Activated CD8-positive, alpha-beta memory T cell treated with anti-CD3 and anti-CD28 coated beads, Interleukin-2, amount 50 U/mL, for 4 hours (primary cell): ENCODE measurements at places on chromosomes 7 and 10.

DNA sequence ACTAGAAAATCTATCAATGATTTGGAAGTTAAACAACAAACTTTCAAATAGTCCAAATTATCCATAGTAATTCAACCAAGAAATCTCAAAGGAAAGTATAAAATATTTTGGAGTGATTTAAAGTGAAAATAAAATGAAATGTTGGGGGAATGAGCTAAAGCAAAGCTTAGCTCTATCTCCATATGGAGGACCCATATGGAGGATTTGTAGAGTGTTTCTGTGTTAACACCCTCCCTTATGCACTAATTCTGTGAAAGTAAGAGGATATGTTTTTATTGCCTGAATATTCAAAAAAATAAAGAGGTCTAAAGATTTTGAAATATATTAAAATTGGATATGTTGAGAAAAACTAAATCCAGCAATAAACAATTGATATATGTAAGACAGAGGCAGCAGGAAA lies 31.6 kb downstream of the CDC14C start:
- DNase-seq: no peak

DNA sequence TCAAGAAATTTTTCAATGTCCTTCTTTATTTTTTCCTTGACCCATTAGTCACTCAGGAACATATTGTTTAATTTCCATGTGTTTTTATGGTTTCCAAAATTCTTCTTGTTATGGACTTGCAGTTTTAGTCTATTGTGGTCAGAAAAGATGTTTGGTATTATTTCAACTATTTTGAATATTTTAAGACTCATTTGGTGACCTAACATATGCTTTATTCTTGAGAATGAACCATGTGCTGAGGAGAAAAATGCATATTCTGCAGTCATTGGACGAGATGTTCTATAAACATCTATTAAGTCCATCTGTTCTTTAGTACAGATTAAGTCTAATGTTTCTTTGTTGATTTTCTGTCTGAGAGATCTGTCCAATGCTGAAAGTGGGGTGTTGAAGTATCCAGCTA lies 42.3 kb upstream of the MDFIC start:
- no peak for DNase-seq

DNA sequence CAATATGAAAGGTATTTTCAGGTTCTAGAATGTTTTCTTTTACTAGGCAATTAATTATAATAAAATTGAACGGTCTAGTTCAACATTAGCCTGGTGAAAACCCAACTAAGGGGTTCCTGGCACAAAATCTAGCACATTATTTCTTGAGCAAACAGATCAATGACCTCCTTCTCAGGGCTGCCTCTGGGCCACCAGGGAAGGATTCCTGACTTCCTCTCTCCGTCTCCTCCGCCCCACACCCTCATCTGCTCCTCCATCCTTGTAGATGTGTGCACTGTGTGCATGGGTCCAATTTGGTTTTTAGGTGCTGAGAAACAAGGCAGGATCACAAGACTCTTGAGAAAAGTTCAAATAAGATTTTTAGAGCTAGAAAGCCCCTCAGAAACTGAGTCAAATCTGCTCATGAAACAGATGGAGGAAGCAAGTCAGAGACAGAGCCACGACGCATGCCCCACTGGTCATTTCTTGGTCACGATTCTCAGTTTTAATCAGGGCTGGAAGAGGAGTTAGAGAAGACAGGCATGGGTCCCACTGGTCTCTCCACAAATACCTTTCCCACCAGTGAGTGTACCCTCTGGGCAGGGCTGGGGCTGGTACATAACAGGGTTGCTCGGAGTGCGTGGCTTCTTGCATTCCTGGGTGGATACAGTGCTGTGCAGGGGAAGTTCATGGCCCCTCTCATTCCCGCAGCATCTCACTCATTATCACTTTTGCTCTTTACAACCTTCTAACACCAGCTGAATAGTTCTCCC lies 3.8 kb downstream of the TRPV6 start:
- no peak for DNase-seq

- DNase-seq: no peak
Measured at GRCh38 chr7:86970986-86971385, 88.5 kb downstream of the ELAPOR2 start.

DNA sequence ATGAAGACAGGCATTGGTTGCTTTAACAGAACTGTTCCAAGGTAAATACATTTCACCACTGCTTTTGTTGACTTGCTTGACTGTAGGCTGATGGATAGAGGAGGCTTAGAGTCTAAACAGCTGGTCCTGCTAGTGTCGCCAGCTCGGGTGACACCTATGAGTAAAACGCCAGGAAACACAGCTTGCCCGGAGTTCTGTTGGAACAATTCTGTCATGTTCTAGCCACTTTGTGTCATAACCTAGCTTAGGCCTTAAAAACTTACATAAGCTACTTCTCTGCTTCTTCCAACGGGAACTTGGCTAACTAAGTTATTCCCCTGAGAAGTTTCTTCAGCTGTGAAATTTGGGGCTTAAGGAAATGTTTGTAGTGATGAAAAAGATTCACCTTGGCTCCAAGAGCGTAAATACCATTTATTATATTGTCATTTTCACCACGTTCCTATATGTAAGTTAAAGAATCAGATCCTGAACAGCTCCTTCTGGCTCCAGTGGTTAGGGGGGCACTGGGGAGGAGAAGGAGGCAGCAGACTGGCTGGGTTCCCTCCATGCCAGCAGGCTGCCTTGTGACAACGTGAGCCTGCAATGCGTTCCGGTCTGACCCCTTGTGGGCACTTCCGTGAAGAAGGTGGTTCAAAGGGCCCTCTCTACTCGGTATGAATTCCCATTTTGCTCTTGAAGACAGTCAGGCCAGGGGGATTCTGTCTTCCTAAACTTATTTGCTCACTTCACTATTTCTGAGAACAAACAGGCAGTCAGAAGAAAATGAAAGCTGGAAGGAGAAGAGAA lies 253.2 kb downstream of the BMPER start:
- no peak for DNase-seq

DNA sequence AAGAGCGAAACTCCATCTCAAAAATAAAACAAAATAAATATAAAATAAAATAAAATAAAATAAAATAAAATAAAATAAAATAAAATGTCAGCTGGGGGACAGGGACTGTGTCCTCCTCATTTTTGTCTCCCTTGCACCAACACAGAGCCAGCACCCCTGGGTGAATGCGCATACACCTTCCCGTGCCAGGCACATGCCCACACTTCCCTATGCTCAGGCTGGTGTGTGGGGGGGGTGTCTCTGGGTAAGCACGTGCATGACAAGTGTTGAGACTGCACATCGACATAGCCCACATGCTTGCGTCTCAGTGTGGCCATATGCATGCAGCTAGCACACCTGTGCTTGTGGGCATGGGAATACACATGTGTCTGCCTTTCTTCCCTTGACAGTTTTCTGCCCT lies 24.7 kb upstream of the TLX1 start:
- DNase-seq: no peak

DNA sequence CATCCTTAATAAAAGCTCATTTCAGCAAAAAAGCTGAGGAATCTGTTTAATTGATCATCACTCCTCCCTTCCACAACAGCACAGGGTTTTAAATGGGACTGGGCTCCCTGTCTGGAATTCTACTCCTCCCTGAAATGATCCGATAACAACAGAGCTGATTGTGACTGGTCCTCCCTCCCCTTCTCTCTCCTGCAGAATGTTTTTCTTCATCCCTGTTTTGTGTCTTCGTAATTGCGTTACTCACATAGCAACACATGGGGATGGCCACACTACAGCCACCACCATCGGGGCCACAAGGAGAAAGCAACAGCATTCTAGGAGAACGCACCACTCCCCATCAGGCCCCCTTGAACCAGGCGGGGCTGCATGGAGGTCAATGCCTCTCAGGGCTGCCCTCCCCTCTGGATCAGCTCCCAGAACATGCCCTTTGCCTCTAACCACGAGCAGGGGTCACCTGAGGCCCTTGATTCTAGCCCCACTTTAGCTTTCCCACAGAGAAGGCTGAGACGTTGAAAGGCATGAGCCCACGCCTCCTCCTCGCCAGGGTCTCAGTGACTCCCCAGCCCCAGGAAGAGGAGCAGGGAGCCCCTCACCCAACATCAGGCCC lies 152.6 kb downstream of the PLXNA4 start:
- no peak for DNase-seq

DNA sequence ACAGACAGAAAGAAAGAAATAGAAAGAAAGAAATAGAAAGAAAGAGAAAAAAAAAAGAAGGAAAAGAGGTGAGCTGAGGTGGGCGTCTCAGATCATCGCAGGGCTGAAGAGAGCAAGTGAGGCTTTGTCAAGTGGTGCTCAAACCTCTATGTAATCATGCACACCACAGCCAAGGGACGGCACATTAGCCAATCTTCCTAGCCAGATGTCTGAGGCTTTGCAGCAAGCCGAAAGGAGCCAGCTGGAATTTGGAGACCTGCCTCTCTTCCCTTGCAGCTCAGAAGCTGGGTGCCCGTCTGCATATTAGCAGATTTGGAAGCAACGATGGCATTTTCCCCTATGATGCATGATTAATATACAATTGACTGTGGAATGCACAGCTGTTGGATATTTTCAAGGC lies 52.5 kb downstream of the ADRA2A start:
- no peak for DNase-seq
